ENCODE measurements at places on chromosomes 13 and 19.

DNA sequence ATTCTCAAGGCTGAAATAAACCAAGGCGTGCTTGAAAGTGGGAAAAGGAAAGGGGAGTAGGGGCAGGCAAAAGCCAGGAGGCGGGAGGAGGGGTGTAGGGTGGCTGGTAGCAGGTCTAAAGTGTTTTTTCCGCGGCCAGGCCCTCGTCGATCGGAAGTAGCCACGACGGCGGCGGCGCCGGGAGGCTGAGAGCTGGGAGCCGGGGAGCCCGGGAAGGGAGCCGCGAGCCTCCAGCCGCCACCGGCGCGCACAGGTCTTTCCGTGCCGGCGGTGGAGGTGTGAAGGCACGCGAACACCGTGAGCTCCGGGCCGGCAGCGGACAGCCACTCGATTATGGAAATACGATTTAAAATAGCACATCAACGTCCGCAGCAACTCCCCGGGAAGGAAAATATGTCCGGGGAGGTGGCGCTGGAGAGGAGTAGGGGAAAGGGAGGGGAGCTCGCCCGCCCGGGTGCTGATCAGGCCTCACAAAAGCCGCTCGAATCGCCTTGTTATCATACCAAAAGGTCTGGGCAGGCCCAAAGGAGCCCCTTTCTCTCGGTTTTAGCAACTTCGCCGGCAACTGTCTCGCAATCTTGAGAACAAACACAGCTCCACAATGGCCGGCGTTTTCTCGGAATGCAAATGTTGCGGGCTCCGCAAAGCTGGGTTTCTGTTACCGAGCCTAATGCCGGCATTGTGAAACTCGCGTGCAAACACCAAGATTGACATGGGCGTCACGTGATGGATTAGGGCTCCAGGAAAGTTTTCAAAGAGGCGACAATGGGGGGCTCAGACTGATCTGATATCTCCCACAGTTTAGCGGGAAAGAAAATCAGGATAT, 2.9 kb upstream of the PCDH8 start:
- DNase-seq: peak; percentile 21

- DNase-seq: peak; percentile 25
These were observed 46.0 kb downstream of the MICU2 start for GRCh38 chr13:21557995-21558394.

- DNase-seq: no peak
These were observed 342.6 kb downstream of the MTUS2 start for GRCh38 chr13:29162638-29163235.

GRCh38 chr19:11423164-11423790, 4.2 kb upstream of the RGL3 start:
- DNase-seq: no peak

- DNase-seq: no peak
These were observed 4.8 kb upstream of the SMG9 start for GRCh38 chr19:43759515-43759914.

DNA sequence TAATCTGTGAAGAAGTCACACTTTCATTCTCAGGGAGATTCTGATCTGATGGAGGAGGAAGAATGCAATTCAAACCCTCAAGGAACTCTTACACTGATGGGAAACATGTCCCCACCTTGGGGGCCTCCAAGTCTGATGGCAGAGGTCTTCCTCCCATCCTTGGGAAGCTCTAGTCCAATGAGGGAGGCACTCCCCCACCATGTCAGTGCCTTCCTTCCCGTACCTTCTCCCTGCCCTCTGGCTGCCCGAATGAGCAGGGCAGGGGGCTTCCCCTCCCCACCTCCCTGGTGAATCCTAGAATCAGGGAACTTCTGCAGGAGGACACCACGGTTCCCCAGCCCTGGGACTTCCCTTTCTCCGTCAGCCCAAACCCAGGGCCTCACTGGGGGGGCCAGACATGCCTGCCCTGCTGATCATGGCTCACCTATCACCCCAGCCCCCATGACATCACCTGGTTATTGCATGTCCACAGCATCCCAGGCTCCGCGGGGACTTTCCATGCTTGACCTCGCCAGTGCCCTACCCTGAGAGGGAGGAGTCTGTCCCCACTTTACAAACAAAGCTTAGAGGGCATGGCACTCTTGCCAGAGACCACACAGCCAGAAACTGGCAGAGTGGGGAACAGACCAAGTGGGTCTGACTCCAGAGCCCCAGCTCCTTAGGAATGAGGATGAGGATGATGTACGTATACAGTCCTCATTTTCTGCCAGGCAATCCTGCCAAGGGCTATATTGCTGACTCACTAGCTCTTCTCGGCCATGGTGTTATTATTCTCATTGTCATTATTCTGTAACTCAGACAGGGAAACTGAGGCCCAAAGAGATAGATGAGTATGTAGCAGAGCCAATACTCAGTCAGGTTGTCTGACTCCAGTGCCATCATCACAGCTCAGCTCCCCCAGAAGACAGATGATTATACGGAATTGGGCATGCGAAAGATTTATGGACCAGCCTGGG, 9.6 kb upstream of the BCL3 start:
- no peak for DNase-seq

GRCh38 chr13:49319951-49320350, 72.2 kb downstream of the CDADC1 start:
- DNase-seq: no peak

DNA sequence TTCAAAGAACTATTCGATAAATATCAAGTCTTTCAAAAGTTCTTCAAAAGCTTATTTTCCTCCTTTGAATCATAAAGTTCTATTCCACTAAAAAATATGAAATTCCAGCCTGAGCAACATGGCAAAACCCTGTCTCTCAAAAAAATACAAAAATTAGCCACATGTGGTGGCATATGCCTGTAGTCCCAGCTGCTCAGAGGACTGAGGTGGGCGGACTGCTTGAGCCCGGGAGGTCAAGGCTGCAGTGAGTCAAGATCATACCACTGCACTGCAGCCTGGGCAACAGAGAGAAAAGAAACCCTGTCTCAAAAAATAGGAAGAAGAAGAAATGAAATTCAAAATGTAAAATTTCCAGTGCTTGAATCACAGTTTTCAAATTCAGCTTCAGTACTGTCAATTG, 24.6 kb downstream of the CAB39L start:
- no peak for DNase-seq

DNA sequence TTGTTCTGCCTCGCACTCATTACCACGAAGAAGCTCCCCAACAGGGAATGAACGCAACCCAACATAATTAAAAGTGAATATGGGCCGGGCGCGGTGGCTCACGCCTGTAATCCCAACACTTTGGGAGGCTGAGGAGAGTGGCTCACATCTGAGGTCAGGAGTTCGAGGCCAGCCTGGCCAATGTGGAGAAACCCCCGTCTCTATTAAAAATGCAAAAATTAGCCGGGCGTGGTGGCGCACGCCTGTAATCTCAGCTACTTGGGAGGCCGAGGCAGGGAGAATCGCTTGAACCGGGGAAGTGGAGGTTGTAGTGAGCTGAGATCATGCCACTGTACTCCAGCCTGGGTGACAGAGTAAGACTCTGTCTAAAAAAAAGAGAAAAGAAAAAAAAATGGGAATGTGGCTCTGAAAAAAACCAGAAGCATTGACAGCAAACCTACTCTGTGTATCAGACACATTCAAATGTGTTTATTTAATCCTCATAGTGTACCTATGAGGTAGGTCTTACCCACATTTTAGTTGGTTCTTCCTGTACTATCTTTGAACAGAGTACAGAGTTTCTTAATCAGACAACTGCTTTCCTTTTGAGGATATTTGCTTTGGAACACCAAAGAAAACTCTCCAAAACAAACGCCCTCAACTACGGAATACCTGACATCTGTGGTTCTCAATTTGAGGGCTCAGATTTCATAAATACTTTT, 70.0 kb downstream of the NUFIP1 start:
- no peak for DNase-seq

DNA sequence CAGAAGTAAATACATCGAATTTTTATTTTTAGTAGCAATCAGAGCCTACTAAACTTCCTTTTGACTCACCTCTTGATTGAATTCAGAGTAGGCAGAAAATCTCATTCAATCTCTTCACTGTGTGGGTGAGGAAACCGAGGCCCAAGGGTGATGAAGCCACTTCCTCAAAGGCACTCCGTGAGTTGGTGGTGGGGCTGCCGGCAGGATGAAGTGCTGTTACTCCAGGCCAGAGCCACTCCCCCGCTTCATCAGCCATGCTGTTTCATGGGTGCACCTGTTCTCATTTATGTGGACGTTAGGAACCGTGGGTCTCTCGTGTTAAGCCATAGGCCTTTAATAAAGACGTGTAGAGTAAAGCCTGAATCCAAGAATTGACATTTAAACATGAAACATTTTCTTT, 13.2 kb downstream of the ING1 start:
- peak; percentile 77 for DNase-seq

- peak; percentile 31 for DNase-seq
These were observed 744 bp upstream of the ZNF584 start for GRCh38 chr19:58407658-58408151.

- DNase-seq: no peak
These were observed 314.8 kb upstream of the MAB21L1 start for GRCh38 chr13:35791184-35791851.

DNA sequence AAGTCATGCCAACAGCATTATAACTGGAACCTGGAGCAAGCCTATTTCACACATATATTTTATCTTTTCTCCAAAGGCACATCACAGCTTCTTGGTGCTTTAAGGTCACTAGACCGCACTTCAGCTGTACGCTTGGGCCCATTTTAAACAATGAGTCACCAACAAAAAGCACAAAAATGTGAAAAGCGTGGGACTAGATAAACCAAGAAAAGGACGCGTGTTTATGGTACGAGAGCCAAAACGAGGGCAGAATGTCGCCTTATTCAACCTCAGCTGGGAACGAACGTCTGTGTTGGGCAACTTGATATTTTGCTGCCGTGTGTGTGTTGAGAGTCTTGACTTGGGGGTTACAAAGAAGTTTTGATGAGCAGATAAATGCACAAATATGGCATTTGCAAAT, 9.2 kb upstream of the EHD2 start:
- DNase-seq: no peak

DNA sequence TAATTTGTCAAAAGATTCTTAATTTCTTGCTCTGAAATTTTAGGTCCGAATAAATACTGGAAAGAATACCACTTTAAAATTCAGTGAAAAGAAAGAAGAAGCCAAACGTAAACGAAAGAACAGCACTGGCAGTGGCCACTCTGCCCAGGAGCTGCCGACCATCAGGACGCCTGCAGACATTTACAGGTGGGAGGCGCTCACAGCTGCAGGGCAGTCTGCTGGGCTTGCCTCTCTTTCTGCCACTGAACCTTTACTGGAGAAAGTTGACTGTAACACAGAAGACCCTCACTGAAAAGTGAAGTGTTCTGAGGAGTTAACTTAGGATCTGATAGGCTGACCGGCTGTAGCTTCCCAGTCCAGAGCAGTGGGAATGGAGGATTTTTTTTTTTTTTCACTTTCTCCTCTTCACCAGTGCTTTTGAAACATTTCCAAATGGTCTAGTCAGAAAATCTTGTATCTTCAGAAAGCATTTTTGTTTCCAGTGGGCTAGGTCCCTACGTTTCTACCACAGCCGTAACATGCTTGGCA, 69.1 kb downstream of the URI1 start:
- no peak for DNase-seq

DNA sequence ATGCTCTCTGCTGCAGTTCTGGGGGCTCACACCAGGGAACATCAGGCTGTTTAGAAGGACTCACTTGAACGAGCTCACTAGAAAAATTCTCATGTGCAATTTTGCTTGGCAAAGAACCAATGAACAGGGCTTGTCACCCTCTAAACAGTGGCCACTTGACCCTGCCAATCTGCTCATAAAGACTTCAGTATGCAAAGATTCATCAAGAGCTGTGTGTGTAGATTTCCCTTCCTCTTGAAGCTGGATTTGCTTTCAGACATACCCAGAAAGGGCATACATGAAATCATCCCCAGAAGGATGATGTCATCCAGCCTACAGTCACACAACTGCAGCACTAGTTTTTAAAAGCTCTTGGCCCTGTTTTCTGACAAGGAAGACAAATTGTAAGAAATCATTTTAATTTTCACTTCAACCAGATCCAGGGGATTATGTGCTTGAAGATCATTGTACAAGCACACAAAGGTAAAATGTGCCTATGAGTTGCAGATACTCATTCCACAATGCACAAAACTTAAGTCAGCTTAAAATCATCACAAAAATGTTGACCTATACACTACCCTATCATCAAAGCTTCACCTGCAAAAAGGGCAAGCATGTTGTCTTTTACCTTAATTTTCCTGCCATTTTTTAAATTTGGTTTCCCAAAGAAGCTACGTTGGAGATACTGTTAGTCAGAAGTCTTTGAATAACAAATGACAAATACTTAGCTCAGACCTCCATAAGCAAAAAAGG, 5.2 kb upstream of the STK24 start:
- no peak for DNase-seq

GRCh38 chr13:49779721-49780120, 12.8 kb downstream of the KPNA3 start:
- DNase-seq: no peak

DNA sequence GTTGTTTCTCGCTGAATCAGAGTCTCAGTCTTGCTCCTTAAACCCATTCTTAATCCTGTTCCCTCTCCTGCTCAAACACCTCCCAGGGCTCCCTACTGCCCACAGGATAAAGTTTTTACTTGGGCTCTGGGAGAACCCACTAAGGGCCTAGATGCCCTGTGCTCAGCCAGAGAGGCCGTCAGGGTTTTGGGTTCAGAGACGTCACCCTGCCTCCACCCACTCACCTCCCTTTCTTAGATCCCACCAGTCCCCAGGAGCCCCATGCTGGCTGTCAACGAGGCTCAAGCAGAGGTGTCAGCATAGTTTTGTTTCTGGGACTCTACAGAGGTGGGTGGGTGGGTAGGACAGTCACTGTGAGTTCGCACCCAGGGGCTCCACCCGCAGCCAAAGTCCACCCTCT, 15.5 kb upstream of the CYP4F2 start:
- DNase-seq: no peak

DNA sequence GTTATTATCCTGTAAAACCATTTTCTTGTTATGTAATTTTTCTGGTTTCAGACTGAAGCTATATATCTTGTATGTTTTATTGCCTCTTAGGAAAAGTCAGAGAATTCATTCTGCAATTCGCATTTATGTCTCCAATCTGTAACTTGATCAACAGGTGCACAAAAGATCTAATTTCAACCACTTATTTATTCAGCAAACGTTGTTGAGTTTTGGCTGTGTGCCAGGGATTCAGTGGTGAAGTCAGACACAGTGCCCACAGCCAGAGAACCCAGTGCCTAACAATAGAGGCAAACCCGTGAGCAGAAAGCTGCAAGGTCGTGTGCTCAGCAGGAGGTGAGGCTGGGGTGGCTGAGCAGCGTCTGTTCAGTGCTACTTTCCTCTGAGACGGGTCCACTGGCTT, 119.5 kb upstream of the MCF2L start:
- no peak for DNase-seq

Data from activated CD8-positive, alpha-beta T cell treated with anti-CD3 and anti-CD28 coated beads, Interleukin-2, amount 10 ng/mL, durations not matched to agents 7 days and 5 days (primary cell).